ENCODE measurements at places on chromosomes 3 and 15.

DNA sequence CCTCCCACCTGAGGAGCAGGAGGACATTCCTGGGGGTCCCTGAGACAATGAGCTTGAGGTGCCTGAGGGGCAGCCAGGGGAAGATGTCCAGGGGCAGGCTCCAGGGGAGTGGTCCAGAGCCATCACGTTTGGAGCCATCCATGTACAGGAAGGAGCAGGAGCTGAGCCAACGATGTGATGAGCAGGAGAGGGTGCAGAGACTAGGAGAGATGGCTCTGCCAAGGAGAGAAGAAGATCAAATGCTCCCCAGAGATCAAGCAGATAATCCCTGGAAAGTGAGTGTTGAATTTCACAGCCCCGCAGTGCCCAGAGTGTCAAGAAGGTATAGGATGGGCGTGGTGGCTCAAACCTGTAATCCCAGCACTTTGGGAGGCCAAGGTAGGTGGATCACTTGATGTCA lies 97.8 kb upstream of the HERC1 start:
- DNase-seq: no peak

- DNase-seq: no peak
Observed at GRCh38 chr15:92502930-92503857, 109.5 kb downstream of the ST8SIA2 start.

DNA sequence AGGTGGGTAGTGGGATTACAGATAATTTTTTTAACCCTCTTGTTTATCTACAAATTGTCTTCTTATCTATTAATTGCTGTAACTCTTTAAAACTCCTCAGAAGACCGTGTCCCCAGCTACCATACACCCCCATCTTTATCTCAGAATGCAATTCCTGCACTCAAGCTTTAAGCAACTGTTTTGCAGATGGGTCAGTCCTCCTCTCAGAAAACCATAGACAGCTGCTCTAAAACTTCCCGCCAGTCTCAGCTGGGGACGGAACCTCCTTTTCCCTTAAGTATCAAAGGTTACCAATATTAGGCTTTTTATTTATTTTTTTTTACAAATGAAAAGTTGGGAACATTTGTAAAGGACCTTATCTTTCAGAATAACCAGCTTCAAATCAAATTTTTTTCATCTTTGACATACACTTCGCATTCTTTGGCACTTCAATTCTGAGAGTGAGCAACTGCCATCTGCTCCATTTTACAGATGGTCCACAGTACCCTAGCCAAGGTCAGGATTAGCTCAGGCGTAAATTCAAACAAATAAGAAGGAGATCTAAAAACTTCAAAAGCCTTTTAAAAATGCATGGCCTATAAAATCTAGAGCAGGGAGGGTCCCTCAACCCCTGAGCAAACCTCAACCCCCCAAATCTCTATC lies 1.3 kb downstream of the GATM start:
- peak; percentile 20 for DNase-seq

- no peak for DNase-seq
Observed at GRCh38 chr3:61015408-61015807, 235.8 kb downstream of the FHIT start.

- no peak for DNase-seq
Observed at GRCh38 chr3:32843510-32844321, 25.9 kb downstream of the TRIM71 start.

GRCh38 chr3:87037652-87038051 lies 46.7 kb upstream of the VGLL3 start:
- no peak for DNase-seq

GRCh38 chr3:44069276-44069675 lies 172.4 kb upstream of the TOPAZ1 start:
- DNase-seq: no peak
